ENCODE measurements at places on chromosomes 7 and 10. TPM values are rescaled to one million over a fixed set of nuclear protein-coding genes. Genes with fewer than 3 reads are reported as not detected.

DNA sequence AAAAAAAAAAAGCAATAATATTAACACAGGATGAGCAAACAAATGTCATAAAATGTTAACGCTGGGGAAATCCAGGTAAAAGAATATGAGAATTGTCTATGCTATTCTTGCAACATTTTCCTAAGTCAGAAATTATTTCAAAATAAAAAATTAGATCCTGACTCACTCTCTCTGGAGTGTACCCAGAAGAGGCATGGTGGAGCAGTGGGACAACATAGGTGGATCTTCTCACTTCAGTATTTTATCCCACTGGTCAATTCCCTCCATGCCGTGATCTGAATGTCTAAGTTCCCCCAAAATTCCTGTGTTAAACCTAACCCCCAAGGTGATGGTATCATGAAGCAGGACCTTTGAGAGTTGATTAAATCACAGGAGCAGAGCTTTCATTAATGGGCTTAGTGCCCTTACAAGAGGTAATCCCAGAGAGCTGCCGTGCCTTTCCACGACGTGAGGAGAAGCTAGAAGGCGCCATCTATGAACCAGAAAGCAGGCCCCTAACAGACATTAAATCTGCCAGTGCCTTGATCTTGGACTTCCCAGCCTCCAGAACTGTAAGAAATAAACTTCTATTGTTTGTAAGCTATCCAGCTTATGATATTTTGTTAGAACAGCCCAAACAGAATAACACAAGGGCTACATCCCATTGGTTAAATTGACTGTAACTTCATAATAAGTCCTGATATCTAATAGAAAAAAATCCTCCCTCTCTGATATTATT lies 35.2 kb downstream of the USP6NL start:
- DNase-seq = no peak

- DNase-seq = no peak
These were observed 1164.7 kb upstream of the AUTS2 start for GRCh38 chr7:68433462-68434070.

The PDLIM1 gene
- 55.6 TPM for total RNA-seq

The IQCE gene
- 16.1 TPM for total RNA-seq

- no peak for DNase-seq
These were observed at the start of gene PTPN12 for GRCh38 chr7:77537136-77537777. Gene PTPN12, plus strand, starts transcription at chr7:77537295. Its CDS starts 252 bp downstream, at chr7:77537547.

The PLXNA4 gene
- not detected for total RNA-seq

GRCh38 chr7:36459236-36459960 lies 69.7 kb downstream of the ANLN start:
- no peak for DNase-seq

- no peak for DNase-seq
These were observed 3.5 kb downstream of the ELMO1 start for GRCh38 chr7:37445064-37445723.

The ZNF239 gene
- total RNA-seq = 1.7 TPM

- DNase-seq = no peak
These were observed 227.4 kb downstream of the TCERG1L start for GRCh38 chr10:131083915-131084790.

DNA sequence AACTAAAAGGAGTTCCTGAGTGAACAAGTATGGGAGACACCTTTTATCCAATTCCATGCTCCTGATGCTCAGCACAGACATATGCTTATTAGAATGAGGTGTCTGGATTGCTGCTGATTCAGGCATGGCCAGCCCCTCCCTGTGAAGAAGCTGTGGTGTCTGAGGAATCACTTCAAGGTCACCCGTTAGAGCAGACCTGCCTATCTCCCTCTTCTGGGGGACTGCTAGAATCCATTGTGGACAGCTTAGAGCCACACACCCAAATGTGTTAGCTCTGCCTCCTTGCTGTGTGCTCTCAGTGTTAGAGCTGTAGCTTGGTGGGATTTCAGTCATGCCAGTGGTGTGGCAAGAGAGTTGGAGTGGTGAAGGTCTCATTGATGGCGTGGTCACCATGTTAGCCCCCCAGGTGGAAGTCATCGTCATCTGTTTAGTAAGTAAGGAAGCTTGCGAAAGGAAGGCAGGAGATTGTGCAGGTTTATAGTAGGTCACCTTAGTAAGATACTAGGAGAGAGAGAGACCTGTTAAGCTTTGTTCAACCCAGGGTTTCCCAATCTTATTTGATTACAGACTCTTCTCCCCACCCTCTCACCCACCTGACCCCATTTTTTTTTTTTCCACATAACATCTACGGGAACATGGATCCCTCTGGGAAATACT lies 12.8 kb downstream of the PRXL2A start:
- DNase-seq = no peak

The ING3 gene
- 31.2 TPM for total RNA-seq

The NEBL gene
- total RNA-seq = 0.66 TPM

The AP5Z1 gene
- total RNA-seq = 37.7 TPM

GRCh38 chr10:48609899-48610584 lies 5.2 kb upstream of the ARHGAP22 start:
- no peak for DNase-seq

GRCh38 chr10:23031318-23031717 lies 64.1 kb upstream of the MSRB2 start:
- no peak for DNase-seq

The DOCK1 gene
- 60.4 TPM for total RNA-seq

The EMX2 gene
- not detected for total RNA-seq

- DNase-seq = no peak
These were observed 275.9 kb downstream of the SKAP2 start for GRCh38 chr7:26588511-26588910.

DNA sequence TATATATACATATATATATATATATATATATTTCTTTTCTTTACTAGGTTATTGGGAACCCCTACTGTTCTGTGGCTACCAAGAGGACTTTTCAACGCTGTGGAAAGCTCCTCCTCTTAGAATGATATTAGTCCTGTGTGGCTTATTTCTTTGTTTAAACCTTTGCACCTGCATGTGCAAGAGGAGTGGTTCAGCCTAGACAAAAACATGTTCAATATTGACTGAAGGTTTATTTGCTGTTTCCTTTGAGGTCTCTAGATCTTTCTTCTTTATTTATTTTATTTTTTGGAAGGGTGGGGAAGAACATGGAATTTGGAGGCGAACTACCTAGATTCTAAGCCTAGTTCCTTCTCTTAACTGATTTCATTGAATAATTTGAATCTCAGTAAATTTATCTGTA lies 118.1 kb downstream of the GNAT3 start:
- no peak for DNase-seq

DNA sequence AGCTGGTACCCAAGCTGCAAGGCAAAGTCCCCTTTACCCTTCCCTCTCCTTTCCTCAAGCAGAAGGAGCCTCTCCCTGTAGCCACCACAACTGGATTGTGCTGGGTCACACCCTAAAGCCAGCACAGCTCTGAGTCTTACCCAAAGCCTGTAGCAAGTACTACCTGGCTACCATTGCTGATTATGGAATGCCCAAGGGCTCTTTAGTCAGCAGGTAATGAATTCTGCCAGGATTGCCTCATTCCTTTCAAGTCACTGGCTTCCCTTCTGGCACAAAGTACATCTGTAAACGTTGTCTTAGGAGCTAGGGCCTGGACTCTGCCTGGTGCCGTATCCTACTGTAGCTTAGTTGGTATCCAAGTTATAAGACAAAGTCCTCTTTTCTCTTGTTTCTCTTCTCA lies 52.0 kb downstream of the FAS start:
- no peak for DNase-seq

DNA sequence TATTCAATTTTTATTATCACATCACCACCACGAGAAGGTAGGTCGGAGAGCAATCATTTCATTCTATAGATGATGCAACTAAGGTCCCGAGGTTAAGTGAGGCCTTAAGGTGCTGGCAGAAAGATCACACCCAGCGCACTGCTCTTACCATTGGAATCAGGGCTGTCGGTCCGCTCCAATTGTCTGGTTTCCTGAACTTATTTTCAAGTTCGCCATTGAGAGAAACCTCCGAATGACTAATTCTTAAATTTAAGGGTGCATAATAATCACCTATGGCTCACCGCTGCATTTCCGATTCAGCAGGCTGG lies 625 bp upstream of the GSTO2 start:
- DNase-seq = no peak

DNA sequence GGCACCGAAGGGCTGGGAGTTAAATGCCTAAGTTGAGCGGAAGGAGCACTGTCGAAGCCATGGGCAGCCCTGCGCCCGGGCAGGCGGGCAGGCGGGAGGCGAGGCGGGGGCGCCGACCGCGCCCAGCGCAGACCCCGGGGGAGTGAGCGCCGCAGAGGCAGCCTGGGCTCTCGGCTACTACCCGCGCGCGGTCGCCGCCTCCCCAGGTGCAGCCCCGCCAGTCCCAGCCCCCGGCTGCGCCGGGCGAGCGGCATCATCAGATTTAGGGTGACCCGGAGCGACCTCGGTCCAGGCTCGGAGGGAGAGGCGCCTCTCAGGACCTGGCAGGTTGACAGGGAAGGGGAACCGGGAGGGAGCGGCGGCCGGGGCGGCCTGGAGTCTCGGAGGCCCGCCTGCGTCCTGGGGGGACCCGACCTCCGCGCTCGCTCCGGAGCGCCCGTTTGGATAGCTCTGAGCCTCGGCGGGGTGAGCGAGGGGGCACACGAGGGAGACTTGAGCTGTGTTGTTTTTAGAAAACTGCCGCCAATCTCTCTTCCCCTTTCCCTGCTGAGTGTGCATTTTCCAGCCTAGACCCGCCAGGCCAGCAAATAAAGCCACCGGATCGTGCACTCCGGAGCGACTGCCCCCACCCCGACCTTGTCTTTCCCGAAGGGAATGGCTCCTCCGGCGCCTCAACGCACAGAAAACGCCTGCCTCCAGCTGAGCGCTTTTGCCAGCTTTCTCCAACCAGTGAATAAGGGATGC lies 2.3 kb upstream of the NRP1 start:
- DNase-seq = peak; percentile 77

GRCh38 chr10:84196941-84197340 lies 2.6 kb downstream of the CDHR1 start:
- DNase-seq = no peak

DNA sequence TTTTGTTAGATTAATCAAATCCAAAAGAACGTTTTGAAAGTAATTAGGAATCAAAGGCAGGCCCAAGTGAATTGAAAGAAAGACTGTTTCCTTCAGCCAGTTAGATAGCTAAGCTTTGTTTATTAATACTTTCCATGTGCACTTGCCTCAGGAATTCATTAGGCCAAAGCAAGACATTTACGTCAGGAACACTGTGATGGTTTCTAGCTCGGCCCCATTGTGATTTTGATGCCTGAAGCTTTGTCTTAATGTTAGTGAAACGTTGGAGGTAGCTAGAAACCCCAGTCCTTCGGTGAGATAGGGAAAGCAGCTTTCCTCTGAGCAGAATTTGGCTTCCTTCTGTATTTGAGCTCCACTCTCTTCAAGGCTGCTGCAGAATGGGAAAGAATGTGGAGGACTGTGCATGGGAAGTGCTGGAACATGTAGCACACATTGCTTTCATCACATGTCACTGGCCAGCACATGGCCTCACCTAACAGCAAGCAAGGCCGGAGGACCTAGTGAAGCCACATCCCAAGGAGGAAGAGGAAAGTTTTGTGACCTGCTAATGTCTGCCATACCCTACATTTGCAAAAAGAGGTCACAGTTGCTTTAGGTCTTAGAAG lies 64.1 kb downstream of the PCGF5 start:
- no peak for DNase-seq

The ANXA8 gene
- total RNA-seq = 0.16 TPM

DNA sequence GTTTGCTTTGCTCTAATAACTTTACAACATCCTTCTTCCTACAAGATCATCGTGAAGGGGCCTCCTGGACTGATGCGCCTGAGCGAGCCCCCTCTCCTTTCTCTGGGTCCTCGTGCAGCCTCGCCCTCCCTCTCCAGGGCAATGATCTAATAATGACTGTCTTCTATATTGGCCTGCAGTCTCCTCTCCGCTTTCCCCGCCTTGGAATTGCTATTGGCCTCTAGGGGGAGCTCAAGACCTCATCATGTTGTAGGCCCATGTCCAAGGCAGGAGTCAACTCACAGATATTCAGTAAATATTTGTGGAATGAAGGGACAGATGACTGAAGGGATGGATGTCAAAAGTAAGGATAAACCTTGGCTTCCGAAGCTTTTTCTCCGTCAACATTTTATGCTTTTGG lies 1180.3 kb downstream of the TYW1 start:
- no peak for DNase-seq

The WNT2 gene
- total RNA-seq = 2.5 TPM

The DNAH11 gene
- 13.1 TPM for total RNA-seq

DNA sequence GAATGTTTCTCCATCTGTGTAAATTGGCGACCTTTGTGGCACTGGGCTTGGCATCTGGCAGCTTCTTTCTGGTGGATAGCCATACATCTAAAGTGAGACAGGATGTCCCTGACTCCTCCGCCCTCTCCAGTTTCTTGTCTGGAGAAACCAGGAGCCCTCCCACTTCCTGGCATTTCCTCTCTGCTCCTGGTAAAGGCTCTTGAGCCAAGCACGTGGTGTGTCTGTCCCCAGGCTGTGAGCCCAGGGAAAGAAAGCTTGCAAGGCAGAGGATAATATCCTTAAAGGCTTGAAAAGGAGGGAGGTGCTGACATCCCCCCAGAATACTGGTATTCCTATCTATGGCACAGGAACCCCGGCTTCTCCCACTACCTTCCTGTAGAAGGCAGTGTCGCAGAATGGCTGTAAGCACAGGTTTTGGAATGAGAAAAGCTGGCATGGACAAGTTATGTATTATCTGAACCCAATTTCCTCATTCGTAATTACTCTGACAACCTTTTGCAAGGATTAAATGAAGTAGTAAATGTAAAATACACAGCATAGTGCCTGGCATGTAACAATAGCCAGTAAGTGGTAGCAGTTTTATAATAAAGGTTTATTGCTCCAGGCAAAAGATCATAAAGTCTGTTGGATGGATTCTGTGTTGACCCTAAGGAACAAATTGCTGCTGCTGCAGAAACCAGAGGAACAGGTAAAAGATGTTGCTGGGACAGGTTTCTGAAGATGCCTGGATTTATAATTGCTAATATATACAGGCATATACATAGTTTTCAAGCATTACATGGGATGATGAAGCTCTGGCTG lies 11.8 kb upstream of the ACSL5 start:
- no peak for DNase-seq

- no peak for DNase-seq
These were observed 4.5 kb upstream of the BLNK start for GRCh38 chr10:96275685-96276418.

- no peak for DNase-seq
These were observed 19.7 kb downstream of the MXI1 start for GRCh38 chr10:110226926-110227641.

The RBP3 gene
- not detected for total RNA-seq

The NT5C2 gene
- total RNA-seq = 97.2 TPM
